ENCODE measurements at places on chromosomes 5 and 9.

DNA sequence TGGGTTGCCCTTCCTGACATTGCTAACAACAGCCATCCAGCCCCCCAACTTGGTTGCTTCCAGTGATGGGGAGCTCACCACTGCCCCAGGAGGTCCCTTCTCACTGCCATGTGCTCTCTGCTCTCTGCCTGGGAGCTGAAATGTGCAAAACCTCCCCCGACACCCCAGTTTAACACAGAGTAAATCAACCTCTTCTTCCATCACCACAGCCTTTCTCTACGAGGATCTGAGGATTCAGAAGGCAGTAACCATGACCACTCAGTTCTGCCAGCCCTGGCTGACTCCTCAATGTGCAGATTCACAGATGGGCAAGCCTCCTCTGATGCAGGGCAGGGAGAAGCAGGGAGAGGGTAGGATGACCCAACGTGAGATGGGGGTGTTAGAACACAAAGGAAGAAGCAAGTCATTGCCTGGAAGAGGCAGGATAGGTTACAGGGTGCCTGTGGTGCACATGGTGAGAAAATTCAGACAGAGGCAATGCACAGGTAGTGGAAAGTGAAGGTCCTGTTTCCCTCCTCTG, 185.0 kb downstream of the DAB2IP start:
- no peak for DNase-seq

GRCh38 chr5:172688349-172689217, 47.5 kb downstream of the NEURL1B start:
- peak; percentile 17 for DNase-seq

GRCh38 chr9:16236311-16236710, 634.2 kb downstream of the BNC2 start:
- DNase-seq, result no peak

- DNase-seq, result no peak
Observed at GRCh38 chr9:456365-456764, 241.7 kb downstream of the DOCK8 start.

- no peak for DNase-seq
Observed at GRCh38 chr5:163596608-163597315, 91.3 kb downstream of the MAT2B start.

DNA sequence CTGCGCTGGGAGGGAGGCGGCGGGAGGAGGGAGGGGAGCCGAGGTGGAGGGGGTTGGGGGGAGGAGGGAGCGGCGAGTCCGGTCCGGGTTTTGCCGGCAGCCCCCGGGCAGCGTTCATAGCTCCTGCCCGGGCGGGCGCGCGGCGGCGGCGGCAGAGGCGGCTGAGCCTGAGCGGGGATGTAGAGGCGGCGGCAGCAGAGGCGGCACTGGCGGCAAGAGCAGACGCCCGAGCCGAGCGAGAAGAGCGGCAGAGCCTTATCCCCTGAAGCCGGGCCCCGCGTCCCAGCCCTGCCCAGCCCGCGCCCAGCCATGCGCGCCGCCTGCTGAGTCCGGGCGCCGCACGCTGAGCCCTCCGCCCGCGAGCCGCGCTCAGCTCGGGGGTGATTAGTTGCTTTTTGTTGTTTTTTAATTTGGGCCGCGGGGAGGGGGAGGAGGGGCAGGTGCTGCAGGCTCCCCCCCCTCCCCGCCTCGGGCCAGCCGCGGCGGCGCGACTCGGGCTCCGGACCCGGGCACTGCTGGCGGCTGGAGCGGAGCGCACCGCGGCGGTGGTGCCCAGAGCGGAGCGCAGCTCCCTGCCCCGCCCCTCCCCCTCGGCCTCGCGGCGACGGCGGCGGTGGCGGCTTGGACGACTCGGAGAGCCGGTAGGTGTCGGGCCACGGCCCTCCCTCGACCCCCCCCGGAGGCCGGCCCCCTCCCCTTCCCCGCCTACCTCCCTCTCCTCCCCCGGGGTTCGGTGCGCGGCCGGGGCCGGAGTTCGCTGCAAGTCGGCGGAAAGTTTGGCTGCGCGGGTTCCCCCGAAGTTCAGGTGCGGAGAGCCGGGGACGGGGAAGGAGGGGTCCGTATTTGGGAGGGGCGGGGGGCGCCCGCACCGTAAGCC, at the start of gene CXXC5:
Gene CXXC5, plus strand, starts transcription at position 145 of the 877 bp plus-strand sequence. CDS start 32,175 bp downstream, outside the sequence.
- no peak for DNase-seq

DNA sequence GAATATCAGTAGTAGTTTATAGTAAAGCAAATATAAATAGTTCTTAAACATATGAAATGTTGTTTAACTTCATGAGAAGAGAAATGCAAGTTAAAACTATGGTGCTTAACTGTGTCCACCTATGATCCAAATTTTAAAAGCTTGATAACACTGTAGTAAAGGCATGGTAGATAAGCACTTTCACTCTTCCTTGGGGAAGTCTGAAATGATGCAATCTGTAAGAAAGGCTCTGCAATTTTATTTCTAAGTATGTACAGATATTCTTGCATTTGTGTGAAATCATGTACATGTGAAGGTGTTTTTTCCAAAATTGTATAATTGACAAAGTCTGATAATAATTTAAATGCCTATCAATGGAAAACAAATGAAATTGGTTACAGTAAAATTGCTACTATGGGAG, 66.9 kb downstream of the SYK start:
- DNase-seq, result no peak

DNA sequence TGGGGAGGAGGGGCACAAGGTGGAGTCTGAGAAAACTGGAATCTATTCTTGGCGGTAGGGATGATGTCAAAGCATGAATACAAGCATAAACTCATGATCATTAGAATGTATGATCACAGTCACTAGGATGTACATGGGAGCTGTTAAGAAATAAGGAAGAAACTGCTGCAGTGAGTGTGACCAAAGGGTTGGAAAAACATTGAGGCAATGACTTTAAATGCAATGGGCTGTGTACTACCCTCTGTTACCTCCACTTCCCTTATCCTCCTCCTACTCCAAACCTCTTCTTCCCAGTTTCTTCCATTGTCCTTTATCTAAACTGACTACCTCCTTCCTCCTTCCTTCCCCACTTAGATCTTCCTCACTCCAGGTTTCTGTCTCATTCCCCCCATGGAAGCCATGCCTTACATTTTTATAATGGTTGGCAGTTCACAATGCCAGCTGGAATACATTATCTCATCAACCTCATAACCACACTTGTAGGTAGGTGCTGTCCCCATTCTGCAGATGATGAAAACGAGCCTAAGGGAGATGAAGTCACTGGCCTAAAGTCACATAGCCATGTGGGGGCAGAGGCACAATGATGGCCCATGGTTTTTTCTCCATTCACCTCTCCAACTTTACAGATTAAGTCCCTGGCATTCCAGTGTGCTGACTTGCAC, 21.9 kb upstream of the TNFSF15 start:
- no peak for DNase-seq

- DNase-seq, result no peak
Observed at GRCh38 chr5:129244478-129244877, 149.9 kb downstream of the ISOC1 start.

GRCh38 chr5:83839788-83840187, 119.1 kb upstream of the HAPLN1 start:
- DNase-seq, result no peak

DNA sequence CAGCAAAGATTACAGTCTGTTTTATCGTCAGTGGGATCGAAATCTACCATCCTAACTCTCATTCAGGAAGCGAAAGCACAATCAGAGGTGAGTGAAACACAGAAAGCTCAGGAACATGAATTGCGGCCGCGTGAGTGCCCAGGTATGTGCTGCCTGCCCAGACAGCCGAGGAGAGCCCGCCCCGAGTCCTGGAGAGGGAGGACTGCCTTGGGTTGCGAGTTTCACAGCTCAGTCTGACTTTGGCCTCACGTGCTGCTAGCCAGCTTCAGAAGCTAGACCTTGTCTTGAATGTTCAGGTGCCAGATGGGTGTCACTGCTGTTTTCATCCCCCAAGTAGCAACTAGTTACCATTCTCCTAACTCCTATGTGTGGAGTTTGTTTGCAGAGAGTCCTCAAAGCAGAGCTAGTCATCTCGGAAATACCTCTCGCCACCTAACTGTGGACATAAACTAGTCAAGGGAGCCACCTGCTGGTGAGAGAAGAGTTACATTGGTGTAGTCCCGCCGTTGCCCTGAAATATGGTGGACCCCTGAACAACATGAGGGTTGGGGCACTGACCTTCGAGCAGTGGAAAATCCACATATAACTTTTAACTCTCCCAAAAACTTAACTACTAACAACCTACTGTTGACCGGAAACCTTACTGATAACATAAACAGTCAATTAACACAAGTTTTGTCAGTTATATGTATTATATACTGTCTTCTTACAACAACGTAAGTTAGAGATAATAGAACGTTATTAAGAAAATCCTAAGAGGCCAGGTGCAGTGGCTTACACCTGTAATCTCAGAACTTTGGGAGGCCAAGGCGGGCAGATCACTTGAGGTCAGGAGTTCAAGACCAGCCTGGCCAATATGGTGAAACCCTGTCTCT, 80.9 kb downstream of the GOLPH3 start:
- DNase-seq, result peak; percentile 12

DNA sequence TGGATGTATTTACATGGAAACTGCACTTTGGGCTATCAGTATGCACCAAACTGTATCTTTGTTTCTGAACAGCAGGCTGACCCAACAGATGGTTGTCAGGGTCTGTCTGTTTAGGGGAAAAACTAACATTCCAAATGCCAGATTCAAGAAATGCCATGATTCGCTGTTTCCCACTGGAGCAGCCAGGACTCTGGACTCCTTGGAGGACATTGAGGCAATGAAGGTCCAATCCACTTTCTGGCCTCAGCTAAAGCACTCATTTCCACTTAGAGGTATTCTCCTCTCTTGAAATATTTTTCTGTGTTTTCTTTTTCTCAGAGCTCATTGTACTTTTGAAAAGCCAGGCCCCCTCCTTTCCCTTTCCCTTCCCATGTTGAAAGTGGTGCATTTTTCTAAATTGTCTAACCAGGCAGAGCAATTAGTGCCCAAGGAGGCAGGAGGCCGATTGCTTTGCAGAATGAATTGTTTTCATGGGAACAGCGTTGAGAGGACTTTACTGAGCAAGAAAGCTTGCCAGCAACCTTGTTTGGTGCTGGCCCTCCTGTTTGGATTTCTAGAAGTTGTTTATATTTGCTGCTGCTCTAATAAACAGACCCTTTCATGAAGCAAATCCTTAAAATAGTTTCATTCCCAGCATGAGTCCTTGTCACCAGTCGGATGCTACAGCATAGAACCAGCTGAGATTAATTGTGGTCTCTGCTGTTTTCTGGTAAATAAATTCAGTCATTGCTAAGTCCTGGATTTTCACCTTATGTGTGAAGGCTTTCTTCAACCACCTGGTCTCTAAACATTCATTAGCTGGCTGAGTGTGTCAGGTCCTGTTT, 132.8 kb upstream of the TAF11L2 start:
- DNase-seq, result no peak

DNA sequence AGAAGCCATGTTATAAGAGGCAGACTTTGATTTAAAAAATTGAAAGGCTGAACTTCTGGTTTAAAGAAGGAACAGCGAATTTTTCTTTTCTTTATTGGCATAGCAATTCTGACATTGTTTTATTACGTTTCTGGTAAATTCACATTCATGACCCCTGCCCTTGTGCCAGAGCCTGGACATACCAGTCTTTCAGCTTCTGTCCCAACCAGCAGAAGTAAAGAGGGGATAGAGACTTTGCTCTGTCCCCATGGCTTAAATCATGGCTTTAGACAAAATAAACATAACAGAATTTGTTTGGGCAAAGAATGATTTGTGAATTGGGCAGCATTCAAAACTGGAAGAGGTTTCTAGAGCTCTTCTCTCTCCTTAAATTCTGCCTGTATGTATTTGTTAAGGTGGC, 15.3 kb downstream of the CAST start:
- DNase-seq, result no peak

- DNase-seq, result no peak
Observed at GRCh38 chr5:154947778-154948177, 6.9 kb downstream of the MRPL22 start.

DNA sequence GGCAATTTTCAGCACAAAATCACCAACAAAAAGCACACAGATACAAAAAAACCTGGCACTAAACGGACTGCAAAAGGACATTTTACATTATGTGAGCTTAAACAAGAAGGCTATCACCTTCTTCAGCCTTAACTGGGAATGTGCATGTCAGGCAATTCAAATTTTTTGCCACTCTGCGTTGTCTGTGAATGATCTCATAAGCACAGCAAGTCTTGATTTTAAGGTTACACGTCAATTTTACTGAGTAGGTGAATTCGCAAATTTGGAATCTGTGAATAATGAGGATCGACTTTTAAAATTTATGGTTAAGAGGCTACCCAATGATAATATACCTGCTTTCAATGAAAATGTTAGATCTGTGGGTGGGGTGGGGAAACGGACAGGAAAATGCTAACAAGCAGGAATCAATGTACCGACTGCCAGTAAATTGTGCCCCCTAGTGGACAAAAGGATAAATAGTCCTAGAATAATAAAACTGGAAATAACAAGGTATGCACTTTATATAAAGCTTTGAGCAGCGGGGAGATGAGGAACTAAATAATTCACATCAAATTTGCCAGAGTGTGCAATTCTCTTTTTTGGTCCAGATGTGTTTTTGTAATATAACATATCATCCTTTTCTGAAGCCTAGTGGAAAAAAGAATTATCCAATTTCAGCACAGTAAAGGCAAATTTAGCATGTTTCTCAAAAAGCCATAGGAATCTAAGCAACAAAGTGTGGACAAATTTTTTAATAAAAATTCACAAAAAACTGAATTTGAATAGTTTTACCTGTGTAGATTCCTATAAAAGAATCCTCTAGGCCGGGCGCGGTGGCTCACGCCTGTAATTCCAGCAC, 20.5 kb downstream of the EQTN start:
- DNase-seq, result no peak

GRCh38 chr5:9295466-9295801, 250.4 kb downstream of the SEMA5A start:
- no peak for DNase-seq

DNA sequence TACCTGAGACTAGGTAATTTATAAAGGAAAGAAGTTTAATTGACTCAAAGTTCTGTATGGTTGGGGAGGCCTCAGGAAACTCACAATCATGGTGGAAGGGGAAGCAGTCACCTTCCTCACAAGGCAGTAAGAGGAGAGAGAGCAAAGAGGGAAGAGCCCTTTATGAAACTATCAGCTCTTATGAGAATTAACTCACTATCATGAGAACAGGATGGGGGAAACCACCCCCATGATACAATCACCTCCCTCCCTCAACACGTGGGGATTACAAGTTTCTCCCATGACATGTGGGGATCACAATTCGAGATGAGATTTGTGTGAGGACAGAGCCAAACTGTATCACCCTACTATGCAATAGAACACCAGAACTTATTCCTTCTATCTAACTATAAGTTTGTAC, 27.9 kb downstream of the CD274 start:
- no peak for DNase-seq

DNA sequence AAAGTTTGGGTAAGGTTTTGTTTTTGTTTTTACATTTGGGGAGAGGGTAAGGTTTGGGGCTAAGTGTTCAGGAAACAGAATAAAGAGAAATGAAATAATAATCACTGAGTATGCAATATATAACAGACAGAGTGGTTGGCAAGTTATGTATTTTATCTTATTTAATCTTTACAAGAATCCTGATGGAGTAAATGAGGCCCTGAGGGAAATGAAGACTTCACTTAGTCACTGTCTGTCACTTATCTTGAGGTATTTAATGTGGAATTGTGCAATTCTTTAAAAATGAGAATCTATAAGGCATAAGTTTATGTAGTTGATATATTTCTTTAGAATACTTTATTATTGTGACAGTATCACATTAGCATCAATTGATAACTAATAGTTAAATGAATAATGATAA, 48.1 kb downstream of the TEK start:
- DNase-seq, result no peak

- peak; percentile 18 for DNase-seq
Observed at GRCh38 chr9:19471737-19472648, 63.2 kb downstream of the ACER2 start.
